Effector memory CD4-positive, alpha-beta T cell (primary cell): ENCODE measurements at places on chromosomes 11 and 22.

- no peak for DNase-seq
Observed at GRCh38 chr11:66150725-66151124, 80.7 kb downstream of the PACS1 start.

DNA sequence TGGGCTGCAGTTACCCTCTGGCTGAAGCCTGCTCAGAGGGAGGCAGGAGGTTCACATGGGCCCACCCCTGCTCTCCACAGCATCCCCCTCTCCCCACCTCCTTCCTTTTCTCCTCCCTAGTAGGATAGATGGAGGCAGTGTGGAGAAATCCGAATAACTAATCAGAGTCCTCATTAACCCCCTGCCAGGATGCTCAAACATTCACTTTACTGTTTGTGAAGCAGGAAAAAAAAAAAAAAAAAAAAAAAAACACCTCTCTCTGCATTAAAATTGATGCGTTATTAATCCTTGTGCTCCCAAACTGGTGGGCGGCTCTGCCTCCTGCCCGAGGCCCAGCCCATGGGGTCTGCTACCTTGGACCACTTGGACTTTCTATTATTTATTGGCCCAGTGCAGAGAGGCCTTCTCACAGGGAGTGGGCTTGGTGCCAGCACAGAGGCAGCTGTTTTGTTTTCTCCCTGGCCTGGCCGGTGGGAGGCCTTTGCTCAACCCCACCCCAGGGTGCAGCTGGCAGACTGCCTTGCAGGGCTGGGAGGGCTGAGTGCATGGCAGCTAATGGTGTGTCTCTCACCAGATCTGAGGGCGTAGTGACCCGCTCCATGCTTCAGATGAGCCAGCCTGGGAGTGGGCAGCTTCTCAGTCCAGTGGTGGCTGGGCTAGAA lies 150.7 kb downstream of the PKNOX2 start:
- no peak for DNase-seq

DNA sequence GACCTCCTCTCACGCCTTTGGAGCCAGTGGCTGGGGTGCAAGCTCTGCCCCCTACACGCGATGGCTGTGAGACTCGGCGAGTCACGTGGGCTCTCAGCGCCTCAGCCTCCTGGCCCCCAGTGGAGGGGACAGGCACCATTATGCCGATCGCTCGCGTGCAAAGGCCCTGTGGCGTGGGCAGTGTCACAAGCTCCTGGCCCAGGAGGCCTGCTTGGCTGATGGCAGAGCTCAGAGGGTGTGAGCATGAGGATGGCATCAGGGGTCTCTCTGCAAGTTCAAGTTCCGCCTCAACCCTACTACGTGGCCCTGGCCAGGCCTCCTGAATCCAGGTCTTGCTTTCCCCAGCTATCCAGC lies 90.8 kb upstream of the KCNQ1OT1 start:
- DNase-seq: no peak

GRCh38 chr11:63916837-63917691 lies at the start of gene RCOR2:
TSS of gene RCOR2 (minus strand) at chr11:63917164. CDS start at chr11:63916456, 708 bp downstream.
- DNase-seq: peak; percentile 36

- DNase-seq: no peak
Observed at GRCh38 chr11:2929950-2930703, 907 bp upstream of the PHLDA2 start.

- no peak for DNase-seq
Observed at GRCh38 chr22:42763965-42764480, 43.4 kb upstream of the A4GALT start.

GRCh38 chr11:101840704-101841103 lies 74.1 kb upstream of the CEP126 start:
- no peak for DNase-seq

DNA sequence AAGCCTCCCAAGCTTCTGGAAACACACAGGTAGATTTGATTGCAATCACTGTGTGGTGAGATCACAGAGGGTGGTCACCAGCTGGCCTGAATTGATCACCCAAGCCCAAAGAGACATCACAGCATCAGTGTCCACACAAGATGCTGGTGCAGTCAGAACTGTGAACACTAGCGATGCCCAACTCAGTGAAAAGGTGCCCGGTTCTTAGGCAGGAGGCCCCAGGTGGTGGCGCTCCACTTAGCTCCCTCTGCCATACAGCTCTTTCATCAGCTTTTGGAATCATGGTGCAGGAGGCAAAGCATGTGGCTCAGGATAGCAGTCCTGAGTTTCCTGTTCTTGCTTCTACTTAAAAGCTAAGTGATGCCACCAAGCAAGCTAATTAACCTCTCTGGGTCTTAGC lies 11.1 kb downstream of the DGCR2 start:
- DNase-seq: no peak

DNA sequence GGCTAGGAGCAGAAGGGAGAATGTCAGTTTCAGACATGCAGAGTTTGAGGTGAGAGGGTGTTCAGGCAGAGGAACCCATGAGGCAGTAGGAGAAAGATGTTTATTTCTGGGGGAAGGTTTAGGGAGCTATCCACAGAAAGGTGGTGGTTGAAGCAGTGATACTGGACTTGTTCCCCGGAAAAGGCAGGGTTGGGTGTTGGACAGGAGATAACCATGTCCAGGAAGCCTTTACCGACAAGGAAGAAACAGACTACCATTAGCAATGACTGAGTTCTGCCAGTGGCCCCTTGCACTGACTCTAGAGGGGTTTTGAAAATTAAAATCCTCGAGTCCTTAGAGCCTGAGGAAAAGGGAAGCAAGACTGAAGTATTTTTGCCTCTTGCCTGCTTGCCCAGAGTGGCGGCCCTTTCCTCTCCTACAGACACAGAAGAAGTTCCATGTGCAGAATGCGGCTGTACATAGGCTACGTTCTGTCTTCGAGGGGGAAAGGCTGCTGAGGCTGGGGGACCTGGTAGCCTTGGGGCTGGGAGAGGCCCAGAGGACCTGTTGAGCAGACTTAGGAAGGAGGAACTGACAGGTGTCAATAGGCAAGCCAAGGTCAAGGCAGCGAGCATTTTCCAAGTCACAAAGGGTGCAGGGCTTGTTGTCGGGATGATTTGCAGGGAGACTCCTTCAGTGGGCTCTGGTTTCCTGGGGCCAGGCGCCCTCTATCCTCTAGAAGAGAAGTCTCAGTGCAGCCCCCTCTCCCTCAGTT lies 146.7 kb downstream of the LDLRAD3 start:
- DNase-seq: no peak

DNA sequence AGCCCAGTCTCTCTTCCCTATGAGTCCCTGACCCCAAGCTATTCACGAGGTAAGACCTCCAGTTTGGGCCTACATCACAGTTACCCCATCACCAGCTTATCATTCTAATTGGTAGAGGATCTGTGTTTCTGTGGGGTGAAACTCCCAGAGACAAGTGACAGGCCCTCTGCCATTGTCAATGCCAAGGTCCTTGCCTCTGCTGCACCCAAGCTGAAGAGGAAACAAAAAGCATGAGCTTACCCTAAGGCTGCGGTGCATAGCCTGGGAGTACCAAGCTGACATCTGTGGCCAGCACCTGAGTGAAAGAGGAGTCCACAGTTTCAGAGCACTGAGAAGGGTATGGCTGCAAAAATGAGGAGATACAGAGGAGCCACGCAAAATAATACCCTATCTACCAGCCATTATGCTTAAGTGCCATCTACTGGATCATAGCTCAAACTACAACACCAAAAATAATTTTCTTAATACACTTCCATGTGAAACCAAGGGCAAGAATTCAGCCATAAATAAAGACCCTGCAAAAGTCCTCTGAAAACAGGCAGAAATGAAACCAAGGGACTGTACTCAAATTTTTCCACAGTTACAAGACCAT lies 62.3 kb upstream of the ANO5 start:
- DNase-seq: no peak

GRCh38 chr22:49039625-49040024 lies 788.0 kb downstream of the BRD1 start:
- DNase-seq: no peak

DNA sequence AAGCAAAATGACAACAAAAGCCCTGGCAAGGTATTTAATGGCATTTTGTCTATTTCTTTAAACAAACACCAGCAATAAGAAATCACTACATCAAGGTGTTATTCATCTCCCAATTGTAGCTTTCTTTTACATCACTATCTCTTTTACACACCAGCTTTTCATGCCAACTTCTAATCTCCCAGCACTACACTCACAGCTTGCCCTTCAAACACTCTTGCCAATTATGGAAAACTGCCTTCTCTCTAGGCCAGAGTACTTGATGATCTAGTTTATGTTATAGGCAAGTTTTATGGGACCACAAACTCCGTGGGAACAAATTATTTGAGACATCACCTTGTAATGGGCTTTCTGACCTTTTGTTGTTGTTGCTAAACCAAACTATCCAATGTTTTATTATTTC lies 61.3 kb downstream of the SVIP start:
- no peak for DNase-seq

GRCh38 chr11:46279126-46280099 lies 2.0 kb downstream of the CREB3L1 start:
- no peak for DNase-seq

DNA sequence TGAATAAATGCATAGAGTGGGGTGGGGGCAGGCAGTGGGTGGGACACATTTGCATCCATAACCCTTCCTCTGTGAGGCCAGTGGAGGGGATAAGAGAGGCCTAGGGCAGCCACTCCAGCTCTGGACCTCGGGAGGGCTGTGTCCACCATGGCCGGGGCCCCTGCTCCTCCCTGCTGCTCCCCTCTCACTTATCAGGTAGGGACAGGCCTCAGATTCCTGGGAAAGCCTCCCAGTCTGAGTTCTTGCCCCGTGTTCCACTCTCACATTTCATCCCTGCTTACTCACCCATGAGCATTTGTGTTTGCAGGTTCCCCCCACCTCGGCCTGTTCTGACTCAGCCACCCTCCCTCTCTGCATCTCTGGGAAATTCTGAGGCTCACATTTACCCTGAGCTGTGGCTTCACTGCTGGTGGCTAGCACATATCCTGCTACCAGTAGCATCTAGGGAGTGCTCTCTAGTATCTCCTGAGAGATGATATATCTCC lies 128.7 kb upstream of the TOP3B start:
- DNase-seq: no peak

DNA sequence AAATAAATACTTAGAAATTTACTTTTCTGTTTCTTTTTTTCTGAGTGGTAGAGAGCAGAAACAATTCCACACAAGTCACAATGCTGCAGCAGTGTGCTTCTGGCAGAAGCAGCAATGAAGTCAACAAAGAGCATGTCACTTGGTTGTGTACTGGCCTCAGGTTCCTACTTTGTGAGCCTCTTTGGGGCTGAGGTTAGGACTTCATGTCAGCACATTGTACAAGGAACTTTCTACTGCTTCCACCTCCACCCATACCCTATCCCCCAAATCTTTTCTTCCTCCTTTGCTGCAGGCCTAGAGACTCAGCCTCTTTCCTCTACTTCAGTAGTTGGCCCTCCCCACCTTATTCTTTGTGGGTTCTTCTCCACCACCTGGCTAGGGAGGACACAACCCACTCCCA lies 252.7 kb upstream of the PITPNB start:
- no peak for DNase-seq

GRCh38 chr22:35451592-35451991 lies 51.7 kb downstream of the MCM5 start:
- DNase-seq: no peak

- no peak for DNase-seq
Observed at GRCh38 chr11:119734788-119735187, 5.8 kb upstream of the NECTIN1 start.

GRCh38 chr11:128726458-128727139 lies 32.7 kb downstream of the FLI1 start:
- DNase-seq: peak; percentile 33

DNA sequence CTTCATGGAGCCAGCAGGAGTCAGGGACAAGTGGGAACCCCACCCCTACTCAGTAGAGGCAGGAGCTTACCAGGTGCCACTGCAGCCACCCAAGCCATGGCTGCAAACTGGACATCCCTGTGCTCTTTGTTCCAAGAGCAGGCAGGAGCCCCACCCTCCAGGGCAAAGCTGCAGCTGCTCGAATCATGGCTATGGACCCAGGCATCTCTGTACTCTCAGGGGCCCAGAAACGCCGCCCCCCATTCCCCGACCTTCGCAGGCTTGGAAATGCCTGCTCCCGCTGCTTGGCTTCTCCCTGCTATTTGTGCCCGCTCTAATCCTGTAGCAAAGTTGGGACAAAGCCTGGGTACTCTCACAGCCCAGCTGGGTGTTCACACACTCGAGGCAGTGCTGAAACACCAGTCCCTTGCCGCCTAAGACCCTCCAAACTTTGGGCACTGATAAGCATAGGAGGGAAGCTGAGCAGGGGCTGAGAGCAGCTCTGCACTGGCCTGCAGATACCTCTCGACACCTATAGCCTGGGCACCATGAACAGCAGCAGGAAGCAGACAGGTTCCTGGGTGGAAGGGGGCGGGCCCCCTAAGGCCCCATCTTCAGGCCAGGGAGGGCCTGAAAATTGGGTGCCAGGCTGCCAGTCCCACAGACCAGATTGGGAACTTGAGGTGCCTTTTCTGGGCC lies 402.4 kb downstream of the LRRC4C start:
- DNase-seq: no peak

GRCh38 chr11:20022363-20023081 lies 137.8 kb downstream of the DBX1 start:
- DNase-seq: no peak

DNA sequence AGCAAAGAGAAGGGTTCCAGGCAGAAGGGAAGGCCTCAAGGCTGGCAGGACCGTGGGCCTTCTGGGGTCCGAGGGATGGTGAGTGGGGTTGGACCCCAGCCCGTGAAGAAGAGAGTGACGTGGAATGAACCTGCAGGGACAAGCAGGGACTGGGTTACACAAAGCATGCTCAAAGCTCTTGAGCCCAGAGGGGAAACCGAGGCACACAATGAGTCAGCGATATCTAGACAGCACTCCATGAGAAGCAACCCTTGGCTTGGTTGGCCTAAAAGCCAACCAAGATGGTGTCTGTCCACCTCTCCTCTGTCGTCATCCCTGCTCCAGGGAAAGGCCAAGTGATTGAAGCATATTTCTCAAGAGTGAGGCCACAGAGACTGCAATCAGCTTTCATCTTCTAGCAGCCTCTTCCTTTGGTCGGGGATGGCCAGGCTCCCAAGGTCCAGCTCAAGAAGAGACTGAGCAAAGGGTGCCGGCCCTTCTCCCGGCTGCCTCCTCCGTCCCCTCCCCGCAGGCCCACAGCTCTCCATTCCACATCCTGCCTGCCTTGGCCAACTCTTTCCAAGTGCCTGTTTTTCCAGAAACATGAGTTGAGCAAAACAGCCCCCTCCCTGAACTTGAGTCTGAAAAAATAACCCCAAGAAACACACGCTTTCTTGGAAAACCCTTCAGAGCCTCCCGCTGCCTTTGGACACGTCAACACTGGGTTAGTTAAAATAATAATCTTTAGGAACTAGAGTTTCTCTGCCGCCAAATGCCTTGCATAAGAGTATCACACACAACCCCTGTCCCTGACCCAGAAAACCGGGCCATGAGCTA lies 556.6 kb downstream of the MIAT start:
- no peak for DNase-seq

GRCh38 chr11:102883141-102883540 lies 8.4 kb upstream of the MMP12 start:
- DNase-seq: no peak

DNA sequence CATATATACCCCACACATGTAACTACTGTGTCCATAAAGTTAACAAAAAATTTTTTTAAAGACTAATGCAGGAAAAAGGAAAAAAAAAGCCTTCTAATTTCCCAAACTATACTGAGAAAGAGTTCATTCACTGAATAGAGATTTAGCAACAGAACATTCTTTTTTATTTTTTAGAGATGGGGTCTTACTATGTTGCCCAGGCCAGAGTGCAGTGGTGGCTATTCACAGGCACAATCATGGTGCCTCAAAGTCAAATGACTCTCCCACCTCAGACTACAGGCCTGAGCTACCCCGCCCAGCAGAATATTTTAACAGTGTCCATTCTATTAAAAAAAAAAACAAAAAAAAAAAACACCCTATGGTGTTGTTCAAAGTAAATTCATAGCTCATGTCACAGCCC lies 25.7 kb downstream of the DGCR2 start:
- DNase-seq: no peak
